Activated T-helper 1 cell treated with anti-CD3 and anti-CD28 coated beads, Interleukin-2, amount 50 U/mL, for 16 hours (primary cell): ENCODE measurements at places on chromosomes 4 and X.

DNA sequence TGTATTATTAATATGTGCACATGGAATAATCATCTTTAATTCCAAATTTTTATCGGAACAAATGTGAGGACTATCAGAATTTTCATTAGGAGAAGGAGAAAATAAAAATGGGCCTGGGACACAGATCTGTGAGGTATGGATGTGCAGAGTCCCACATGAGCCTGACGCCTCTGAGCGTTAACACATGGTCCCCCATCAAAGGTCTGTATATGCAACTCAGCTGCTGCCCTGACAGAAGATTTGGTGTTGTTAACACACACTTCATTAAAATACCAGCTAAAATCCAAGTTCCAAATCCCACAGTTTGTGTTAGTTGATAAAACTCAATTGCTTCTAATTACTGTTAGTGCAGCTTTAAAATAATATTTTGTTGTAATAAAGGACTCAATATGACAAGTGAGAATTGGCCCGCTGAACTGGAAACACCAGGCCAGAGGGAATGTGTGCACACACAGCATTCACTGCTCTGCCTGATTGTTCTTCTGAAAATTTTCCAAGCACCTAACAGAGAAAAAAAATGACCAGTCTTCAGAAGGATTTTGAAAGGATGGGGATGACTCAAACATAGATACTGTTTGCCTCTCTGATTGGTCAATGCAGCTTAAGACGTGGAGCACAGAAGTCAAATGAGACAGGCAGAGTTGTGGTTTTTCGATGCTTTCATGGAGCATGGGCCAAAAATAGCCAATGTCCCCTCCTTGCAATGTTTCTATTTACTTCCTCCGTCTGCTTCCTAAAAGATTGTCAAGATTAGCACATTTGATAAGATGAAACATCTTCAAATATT is 266.6 kb downstream of the NKX6-1 start:
- DNase-seq: no peak

GRCh38 chr4:113601636-113602035 is 159.9 kb downstream of the CAMK2D start:
- DNase-seq: no peak

GRCh38 chr4:74006009-74006476 is 7.6 kb upstream of the CXCL5 start:
- no peak for DNase-seq

DNA sequence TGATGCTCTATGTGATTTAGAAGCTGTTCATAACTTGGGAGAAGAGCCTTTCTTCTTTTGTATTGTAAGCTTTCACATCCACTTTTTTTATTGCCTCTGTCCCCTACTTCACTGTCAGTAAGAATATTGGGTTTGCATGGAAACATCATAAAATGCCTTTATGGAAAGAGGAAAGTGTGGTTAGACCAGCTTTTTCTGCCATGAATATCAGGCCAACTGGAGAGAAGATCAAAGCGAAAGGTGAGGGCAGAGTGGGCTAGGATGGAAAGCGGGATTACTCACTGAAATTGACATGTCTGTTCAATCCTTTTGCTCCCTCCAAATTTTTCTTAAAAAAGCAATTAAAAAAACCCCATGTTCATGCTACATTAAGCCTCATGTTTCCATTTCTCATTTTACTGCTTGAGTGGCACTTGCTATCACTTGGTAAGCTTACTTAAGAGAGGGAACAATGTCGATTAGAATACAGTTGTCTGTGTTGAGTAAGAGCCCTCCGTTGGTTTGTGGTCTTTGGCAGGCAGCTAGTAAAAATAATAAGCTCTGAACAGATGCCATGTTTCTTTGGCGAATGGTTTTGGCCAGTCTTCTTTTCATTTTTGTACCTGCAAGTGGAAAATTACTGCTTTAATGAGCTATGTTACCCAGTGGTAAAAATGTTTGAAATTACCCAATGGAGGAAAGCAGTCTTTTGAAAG is 35.9 kb downstream of the SUPT20HL1 start:
- no peak for DNase-seq

DNA sequence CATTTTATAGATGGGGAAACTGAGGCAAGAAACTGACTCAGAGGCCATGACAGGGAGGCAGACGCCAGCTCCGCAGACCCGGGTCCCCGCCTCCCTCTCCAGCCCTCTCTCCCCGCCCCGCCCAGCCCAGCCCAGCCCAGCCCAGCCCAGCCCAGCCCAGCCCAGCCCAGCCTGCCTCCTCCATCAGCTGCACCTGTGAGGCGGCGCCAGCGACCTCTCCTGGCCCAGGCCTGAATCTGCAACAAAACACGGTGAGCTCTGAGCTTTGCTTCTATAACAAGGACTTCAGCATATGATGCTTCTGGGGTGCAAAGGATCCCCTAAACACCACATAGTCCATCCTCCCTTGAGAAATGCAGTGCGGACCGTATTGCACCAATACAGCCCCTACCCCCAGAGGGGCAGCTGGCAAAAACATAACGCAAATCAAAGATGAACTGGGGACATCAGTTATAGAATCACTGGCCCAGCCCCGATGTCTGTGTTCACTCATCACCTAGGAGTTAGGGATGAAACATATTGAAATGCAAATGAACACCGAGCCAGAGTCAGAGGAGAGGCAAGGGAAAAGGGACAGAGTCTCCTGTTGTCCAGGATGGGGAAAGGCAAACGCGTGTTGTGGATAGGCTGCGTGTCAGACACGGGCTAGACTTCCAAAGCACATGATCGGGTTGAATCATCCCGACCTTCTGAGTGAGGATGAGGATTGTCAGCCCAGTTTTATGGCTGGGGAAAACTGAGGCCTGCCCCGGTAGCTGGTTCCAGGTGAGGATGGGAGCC is 216.1 kb upstream of the PSAPL1 start:
- DNase-seq: no peak

- no peak for DNase-seq
These were observed 70.4 kb downstream of the ARAP2 start for GRCh38 chr4:36173905-36174304.

GRCh38 chr4:40140196-40140595 is 56.6 kb upstream of the RHOH start:
- DNase-seq: no peak

DNA sequence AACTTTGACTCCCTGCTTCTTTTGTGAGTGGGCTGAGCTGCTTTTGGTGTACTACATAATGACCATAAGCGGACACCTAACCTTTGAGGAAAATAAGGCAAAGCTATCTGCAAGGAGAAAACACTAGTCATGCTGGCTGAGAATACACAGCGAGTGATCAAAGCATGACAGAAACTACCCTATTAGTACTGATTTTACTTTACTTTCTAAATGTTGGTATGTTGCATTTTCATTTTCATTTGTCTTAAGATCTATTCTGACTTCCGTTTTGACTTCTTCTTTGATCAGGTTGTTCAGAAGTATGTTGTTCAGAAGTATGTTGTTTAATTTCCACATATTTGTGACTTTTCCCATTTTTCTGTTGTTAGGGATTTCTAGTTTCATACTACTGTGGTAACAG is 361.1 kb downstream of the TRAM1L1 start:
- DNase-seq: no peak

DNA sequence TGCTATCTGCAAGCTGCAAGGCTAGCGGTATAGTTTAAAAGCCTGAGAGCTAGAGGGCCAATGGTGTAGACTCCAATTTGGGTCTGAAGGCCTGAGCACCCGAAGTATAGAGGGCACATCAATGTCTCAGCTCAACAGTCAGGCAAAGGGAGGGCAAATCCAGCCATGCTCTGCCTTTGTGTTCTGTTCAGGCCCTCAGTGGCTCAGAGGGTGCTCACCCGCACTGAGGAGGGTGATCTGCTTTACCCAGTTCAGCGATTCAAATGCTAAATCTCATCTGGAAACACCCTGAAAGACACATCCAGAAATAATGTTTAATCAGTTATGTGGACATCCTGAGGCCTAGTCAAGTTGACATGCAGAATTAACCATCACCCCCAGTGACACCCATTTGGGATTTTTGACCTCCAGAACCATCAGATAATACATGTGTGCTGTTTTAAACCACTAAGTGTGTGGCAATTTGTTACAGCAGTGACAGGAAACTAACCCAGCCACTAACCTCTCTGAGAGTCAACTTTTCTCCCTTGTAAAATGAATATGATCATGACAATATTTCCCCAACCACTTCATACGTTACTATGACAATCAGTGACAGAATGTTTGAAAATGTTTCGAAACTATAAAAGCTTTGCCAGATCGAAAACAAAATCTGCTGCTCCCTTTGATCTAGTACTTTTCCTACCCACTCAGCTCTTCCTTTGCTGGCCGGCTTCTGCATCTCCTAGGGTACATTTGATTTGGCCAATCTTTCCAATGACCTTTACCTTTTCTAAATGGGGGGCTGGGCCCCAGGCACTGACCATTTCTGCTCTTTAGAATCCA is 8.4 kb upstream of the TBL1X start:
- no peak for DNase-seq

- DNase-seq: no peak
These were observed 24.4 kb downstream of the UGT2A3 start for GRCh38 chr4:68927165-68927564.

DNA sequence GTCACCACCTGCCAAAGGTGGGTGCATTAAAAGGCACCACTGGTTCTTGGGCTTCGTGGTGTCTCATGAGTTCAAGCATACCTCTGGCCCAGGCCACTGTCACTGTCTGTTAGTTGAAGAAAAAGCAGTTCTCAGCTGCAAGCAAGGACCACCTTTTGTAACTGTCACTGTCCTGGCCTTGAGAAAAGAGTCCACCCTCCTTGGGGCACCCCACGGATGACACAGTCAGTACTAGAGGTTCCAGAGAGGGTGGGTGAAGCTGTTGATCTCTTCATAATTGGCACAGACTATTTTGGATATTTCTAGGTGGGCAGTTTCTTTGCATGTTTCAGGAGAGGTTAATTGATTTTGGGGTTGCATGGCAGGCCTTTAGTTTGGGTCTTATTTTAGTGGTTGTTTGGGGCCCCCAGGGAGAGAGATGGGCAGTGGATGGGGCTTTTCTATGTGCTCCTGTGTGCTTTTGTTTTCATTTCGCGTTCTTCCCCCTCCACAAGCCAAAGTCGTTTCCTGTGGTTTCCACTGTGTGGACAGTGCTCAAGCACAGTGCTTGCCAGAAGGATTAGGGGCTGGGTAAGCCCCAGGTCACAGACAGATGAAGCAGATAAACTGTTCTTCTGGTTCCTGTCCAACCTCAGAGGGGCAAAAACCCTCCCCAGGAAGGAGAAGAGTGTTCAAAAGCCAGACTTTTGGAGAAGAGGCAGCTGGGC is 156.2 kb upstream of the PPP1R2C start:
- no peak for DNase-seq

- no peak for DNase-seq
These were observed 172.0 kb upstream of the GLRA2 start for GRCh38 chrX:14357314-14357713.

DNA sequence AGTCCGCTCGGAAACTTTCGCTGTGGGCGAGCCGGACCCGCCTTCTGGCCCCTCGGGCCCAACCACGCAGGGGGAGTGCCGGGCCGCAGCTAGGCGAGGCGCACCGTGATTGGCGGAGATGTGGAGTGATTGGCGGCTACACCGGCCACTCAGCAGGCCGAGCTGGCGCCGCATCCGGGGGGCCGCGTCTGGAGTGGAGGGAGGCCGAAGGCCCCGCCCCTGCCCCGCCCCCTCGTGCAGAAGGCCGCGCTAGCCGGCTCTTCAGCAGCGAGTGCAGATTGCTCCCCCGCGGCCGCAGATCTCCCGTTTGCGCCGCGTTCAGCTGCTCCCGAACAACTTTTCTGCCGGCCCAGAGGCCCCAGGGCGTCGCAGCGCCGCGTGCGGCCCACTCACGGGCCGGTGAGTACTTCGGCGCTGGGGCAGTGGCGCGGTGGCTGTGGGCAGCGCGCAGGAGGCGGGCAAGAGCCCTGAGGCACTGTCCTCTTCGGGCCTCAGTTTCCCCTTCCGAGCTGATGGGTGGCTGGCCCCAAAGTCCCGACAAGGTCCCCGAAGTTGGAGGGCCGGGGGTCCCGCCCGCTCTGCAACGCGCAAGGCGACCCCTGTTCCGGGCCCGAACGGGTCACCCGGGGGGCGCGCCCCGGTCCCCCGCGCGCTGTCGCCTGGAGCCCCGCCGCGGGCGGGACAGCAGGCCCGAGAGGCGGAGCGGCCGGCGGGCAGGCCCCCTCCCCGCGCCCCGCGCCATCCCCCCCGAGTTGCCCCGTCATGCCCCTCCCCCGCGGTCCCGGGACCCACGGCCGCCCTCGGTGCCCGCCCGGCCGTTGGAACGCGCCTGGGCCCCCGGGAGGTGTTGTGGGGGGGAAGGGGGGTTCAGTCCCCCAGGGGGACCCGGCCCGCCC is at the start of gene WFS1:
TSS of gene WFS1 (plus strand) at position 235 of the 896 bp plus-strand sequence. CDS start 7,606 bp downstream, outside the sequence.
- DNase-seq: peak; percentile 96

DNA sequence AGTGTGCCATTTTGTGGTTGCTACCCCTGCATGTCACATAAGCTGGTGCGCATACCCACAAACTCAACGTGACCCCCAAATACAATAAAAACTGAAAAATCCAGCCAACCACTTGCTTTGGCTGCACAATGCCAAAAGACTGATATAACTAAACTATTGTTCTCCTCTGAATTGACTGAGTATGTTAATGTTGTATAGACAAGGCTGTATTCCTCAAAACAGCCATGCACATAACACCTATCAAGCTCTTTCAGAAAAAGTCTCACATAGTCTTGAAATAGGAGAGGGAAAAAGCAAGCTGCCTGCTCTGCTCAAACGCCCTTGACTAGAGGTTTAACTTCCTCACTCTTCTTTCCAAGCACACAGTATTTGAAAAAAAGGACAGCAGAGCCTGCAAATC is 126.4 kb upstream of the NOCT start:
- no peak for DNase-seq

GRCh38 chrX:10183760-10184159 is 27.0 kb downstream of the CLCN4 start:
- no peak for DNase-seq

- DNase-seq: no peak
These were observed 178.3 kb downstream of the SNCA start for GRCh38 chr4:89658701-89659024.
